ENCODE measurements at places on chromosomes 1 and 21.
A peak's percentile ranks its signal among the peaks of the same experiment; 100 is the strongest.

- peak; percentile 40 for DNase-seq
Measured at GRCh38 chr1:156692925-156693847, 12.2 kb downstream of the CRABP2 start.

DNA sequence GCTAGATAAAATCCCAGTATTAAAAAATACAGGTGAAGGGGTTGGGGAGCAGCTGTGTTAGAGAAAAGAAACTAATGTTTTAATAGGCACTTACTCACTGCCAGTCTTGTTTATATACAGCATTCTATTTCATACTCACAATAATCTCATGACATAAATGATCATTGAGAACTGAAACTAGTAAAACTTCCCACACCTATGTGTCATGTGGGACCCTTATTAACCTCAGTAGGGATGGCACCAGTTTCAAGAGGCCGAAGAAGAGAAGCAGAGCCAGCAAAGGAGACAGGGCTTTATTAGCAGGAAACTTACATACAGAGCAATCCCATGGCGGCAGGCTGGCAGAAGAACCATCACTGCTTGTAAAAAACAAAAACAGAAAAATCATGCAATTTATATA, 48.8 kb upstream of the KCNH1 start:
- DNase-seq = no peak

DNA sequence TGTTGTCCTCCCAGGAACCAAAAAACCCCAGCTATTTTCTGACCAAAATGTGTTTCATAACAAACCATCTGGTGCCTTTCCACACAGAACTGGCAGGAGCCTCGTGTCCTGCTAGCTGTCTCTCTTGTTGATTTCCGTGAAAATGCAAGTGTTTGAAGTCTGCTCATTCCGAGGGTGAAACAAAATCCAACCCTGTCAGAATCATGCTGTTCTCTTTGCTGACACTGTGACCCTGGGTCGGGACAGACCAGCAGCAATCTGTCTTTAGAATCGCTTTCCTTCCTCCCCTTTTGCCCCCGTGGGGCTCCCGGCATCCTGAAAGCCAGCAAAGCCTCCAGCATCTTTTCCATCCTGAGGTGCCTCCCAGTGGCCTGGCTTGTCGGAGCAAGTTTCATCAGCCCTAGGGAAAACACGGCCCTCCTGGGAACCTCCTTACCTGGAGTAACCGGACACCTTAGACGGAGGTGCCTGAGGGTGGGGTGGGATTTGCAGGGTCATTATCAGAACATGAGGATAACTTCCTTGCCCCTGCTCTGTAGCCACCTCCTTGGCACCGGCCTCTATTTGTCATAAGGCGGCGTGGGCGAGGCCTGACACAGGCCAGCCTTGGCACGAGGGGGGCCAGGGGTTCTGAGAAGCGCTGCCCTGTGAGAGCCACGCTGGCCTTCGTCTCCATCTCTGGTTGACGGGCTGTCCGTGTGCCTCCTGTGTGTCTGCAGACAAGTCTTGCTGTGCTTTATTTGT, 24.9 kb downstream of the LDLRAP1 start:
- no peak for DNase-seq

DNA sequence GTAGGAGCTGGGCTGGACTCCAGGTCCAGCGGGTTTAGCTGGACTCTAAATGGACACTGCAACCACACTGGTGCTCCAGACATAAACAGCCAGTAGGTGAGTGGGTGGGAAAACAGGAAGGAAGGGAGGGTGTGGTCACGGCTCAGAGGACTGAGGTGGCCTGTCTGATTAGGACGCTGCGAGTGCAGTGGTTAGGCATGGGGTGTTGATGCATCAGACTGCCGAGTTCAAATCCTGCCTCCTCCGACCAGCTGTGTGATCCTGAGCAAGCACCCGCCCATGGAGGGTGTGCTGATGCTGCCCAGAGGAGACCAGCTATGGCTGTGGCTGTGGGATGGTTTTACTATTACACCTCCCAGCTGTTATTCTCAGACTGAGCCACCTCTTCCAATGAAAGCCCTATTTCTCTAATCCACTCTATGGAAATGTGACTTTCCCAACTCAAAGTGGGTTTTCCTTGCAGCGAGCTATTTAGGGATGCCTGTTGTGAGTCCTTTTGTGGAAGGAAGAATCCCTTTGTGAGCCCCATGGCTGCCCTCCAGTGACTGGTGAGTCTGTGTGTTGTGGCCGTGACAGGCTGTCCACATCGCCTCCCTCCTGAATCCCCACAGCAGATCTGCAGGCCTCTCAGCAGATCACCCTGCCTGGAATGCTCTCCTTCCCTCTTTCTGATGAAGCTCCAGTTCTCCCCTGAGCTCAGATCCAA, 56.6 kb upstream of the EDN2 start:
- DNase-seq = no peak

DNA sequence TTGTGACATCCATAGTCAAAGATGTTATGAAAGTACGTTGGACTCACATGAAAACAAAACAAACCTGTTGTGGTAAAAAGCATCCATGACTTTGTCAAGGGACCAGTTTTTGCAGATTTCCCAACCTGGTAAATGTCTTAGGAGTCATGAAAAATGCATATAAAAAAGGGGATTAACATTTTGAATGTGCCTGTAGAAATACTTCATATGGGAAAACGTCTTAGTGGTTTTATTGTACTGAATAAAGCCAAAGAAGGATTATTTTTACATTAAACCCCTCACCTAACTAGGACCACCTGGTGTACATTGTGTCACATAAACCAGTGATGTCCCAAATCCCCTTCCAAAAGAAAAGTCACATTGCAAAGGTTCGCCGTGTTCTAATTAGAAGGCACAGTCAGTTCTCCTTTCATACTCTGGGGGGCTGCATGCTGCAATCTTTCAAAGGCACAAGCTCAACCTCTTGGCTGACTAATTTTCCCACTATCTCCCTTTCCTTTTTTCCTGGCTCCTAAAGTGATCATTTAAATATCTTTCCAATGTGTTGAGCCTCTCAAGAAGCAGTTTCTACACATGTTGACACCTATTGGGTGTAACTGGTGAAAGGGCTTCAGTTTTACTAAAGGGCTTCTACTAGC, 119.8 kb upstream of the SPAG17 start:
- no peak for DNase-seq

DNA sequence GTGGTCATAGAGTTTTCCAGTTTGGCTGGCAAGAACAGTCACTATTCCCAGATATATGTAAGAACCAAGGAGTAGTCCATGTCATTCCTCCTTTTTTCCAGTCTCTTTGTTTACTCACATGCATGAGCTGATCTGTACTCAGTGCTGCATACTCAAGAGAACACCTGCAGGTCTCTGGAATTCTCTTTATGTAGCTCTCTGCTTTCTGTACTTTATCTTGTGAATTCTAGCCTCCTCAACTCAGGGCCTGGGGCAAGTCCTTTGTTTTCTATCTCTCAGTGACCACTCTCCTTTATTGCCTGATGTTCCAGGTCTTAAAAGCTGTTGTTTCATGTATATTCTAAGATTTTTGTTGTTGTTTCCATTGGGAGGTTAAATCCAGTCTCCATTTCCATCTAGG, 478.9 kb downstream of the DPYD start:
- no peak for DNase-seq

DNA sequence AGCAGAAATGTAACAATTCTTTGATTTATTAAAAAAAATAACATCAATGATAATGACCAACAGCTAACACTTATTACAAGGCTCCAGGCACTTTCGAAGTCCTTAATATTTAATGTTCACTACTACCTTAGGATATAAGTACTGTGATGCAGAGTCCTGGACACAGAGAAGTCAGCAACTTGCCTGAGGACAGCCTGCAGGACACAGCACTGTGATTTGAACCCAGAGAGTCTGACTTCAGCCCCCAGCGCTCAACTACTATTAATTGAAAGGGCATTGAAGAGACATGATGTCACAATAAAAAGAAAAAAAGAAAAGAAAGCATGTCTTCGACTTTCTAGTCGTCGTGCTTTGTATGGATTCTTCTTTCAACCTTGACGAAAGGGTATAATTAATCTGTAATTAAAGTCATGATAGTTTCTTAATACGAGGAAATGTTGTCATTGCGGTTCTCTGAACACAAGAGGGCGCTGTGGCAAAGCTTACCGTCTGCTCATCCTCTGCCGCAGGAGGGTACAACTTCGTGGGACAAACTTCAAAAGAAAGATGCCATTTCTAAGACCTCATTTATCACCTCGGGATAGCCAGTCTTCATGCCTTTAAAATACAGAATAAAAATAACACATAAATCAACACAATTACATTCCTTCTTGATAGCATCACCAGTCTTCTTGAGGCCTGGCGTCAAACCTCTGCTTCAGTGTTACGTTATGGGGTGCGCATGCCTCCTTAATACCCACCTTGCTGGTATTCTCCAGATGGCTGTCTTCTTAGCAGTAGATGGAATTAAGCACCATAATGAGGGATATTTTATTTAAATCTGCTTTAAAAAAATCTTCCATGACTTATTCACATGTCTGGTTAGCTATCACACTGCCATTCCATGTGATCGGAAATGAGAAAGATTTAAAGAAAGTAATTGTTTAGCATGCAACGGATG, 240.1 kb downstream of the DISC1 start:
- DNase-seq = no peak

GRCh38 chr1:17955302-17956285, 152.0 kb upstream of the IGSF21 start:
- no peak for DNase-seq

- DNase-seq = no peak
Measured at GRCh38 chr21:44991538-44992483, 52.0 kb downstream of the SLX9 start.

GRCh38 chr1:4003846-4004505, 103.9 kb upstream of the C1orf174 start:
- no peak for DNase-seq

- DNase-seq = no peak
Measured at GRCh38 chr21:23986214-23986613, 1621.1 kb downstream of the MRPL39 start.

DNA sequence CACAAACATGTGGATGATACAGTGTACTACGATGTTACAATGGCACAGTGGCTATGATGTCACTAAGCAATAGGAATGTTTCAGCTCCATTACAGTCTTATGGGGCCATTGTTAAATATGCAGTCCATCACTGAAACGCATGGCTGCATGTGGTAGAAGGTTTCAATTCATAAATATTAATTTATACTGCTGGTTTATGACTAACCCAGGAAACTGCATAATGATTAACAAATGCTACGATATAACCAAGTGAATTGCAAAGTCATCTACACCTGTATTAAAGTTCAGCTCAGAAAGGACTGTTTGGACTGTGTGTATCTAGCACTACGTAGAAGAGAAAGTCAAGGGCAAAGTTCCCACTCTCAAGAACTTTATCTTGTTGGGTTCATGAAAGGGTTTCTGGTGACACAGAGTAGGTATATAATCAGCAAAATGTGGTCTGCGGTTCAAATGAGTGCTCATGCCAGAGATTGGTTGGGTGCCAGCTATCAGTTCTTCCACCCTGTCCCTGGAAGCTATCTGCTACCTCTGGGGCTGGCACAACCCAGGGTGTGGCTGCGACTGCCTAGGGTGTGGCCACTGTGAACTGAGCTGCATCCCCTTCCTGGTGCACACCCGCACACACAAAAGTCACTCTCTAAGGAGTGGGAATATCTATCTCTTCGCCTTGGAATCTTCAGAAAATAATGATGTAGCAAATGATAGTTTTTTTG, 14.8 kb downstream of the MGST3 start:
- DNase-seq = no peak

Data from T-helper 2 cell (primary cell).